Naive thymus-derived CD4-positive, alpha-beta T cell (primary cell): ENCODE measurements at places on chromosomes 2 and 18. TPM values are rescaled to one million over a fixed set of nuclear protein-coding genes. Genes with fewer than 3 reads are reported as not detected.

Gene CKAP2L
- polyA plus RNA-seq: not detected

Gene MOCOS
- polyA plus RNA-seq: not detected

Gene CLIP4
- 17.2 TPM for polyA plus RNA-seq

Gene PLB1
- 0.47 TPM for polyA plus RNA-seq

Gene SOX11
- polyA plus RNA-seq: not detected

Gene PHOSPHO2
- polyA plus RNA-seq: 3.5 TPM

Gene LIMS2
- 27.0 TPM for polyA plus RNA-seq

Gene KCNG2
- not detected for polyA plus RNA-seq

Gene ZBTB7C
- polyA plus RNA-seq: not detected

Gene FKBP7
- 4.6 TPM for polyA plus RNA-seq

Gene SPC25
- polyA plus RNA-seq: not detected

Gene TUBA4B
- polyA plus RNA-seq: not detected

Gene SERPINB12
- polyA plus RNA-seq: not detected

Gene NR4A2
- polyA plus RNA-seq: 2.5 TPM

Gene RAMP1
- polyA plus RNA-seq: 1.9 TPM

Gene NEU2
- not detected for polyA plus RNA-seq

Gene TUBA3E
- not detected for polyA plus RNA-seq

Gene CRYGC
- polyA plus RNA-seq: not detected

Gene TMEM198
- not detected for polyA plus RNA-seq

Gene SPR
- polyA plus RNA-seq: 1.0 TPM

Gene TEKT4
- not detected for polyA plus RNA-seq
